ENCODE measurements at places on chromosomes 16 and 17. TPM values are rescaled to one million over a fixed set of nuclear protein-coding genes. Genes with fewer than 3 reads are reported as not detected.

Gene ACSM5
- 34.9 TPM for total RNA-seq

Gene TAC4
- not detected for total RNA-seq

Gene CCL1
- total RNA-seq = not detected

Gene TPSAB1
- 31.8 TPM for total RNA-seq

Gene TBC1D3C
- not detected for total RNA-seq

Gene PER1
- 186 TPM for total RNA-seq

Gene MT1A
- total RNA-seq = 141 TPM

Gene SAMD14
- total RNA-seq = not detected

Gene HBA1
- 71.7 TPM for total RNA-seq

Gene CLDN9
- not detected for total RNA-seq

Gene ORC6
- total RNA-seq = 1.1 TPM

Gene EME1
- total RNA-seq = 1.3 TPM

Gene SKAP1
- total RNA-seq = 3.9 TPM

Gene MED13
- 67.3 TPM for total RNA-seq

Gene MRM3
- total RNA-seq = 12.4 TPM

Gene RRAD
- total RNA-seq = 2.4 TPM

Gene SLC25A11
- total RNA-seq = 25.3 TPM

Gene ABCC11
- not detected for total RNA-seq

Gene UMOD
- total RNA-seq = not detected

Gene KRT20
- not detected for total RNA-seq

Gene SMPD3
- total RNA-seq = not detected

Gene SLC38A8
- total RNA-seq = not detected

Gene DNAAF8
- total RNA-seq = 0.44 TPM

Gene SHISA9
- total RNA-seq = 0.19 TPM

Gene EME2
- total RNA-seq = 3.7 TPM

Gene SPNS3
- total RNA-seq = not detected

Gene C17orf58
- total RNA-seq = 8.1 TPM

Gene HOXB1
- not detected for total RNA-seq

Gene OTOP3
- total RNA-seq = not detected

Gene KRTAP4-8
- total RNA-seq = not detected

Gene OR1F1
- not detected for total RNA-seq

Gene KRTAP2-4
- not detected for total RNA-seq

Gene EVPLL
- not detected for total RNA-seq

Gene ATP5PD
- 321 TPM for total RNA-seq

Gene CPNE7
- total RNA-seq = not detected

Gene KDM8
- total RNA-seq = 5.5 TPM

Gene TRPV2
- 66.1 TPM for total RNA-seq

Gene PIRT
- total RNA-seq = not detected

Gene PITPNM3
- total RNA-seq = 1.9 TPM

Gene KCNJ18
- not detected for total RNA-seq

Gene MED31
- total RNA-seq = 12.6 TPM

Gene SPN
- 8.7 TPM for total RNA-seq

Gene HP
- total RNA-seq = 32.4 TPM

Gene EZH1
- 90.2 TPM for total RNA-seq

Gene TBC1D3E
- not detected for total RNA-seq

Gene FBXW10
- not detected for total RNA-seq
